GM23338 (cell line): ENCODE measurements at places on chromosomes 1 and 21. TPM values are rescaled to one million over a fixed set of nuclear protein-coding genes. Genes with fewer than 3 reads are reported as not detected.

DNA sequence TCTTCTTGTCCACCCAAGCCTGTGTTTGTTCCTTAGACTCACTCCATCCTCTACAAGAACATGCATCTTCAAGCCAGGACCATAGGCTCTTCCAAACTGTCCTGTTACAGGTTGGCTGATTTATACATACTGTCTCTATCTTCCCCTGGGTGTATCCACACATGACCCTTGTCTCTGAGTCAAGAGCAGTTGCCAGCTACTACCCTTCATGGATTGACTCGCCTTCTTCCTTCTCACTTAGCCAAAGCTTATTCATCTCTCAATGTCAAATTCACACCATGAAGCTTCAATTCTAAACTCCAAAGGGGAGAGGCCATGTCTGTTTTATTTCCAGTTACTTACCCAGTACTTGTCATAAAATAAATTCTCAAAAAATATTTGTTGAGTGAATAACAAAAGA lies 64.1 kb upstream of the CACHD1 start:
- DNase-seq: no peak

DNA sequence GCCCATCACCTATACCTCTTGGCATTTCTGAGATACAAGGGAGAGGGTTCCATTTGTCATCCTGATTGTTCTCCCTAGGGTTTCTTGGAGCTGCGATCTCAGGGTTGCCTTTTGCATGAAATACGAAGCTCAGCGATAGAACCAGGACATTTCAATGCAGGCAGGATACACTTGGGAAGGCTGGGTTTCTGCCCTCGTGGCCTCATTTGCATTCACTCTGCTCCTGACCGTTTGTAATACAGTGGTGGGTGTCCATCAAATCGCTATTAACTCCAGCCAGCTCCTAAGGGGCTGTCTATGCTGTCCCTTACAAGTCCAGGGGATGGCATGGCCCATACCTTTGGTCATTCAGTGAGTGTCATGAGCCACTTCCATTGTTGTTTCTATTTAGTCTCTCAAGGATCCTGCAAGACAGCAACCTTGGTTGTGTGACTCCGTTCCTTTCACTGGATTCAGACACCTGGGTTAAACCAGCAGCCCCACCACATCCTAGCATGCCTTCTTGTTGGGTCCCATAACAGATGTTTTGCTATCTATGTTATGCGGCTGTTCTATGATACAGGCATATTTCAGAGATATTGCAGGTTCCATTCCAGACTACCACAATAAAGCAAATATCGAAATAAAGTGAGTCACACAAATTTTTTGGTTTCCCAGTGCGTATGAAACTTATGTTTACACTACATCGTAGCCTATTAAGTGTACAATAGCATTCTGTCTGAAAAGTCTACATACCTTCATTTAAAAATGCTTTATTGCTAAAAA lies 18.3 kb downstream of the KAZN start:
- DNase-seq: no peak

DNA sequence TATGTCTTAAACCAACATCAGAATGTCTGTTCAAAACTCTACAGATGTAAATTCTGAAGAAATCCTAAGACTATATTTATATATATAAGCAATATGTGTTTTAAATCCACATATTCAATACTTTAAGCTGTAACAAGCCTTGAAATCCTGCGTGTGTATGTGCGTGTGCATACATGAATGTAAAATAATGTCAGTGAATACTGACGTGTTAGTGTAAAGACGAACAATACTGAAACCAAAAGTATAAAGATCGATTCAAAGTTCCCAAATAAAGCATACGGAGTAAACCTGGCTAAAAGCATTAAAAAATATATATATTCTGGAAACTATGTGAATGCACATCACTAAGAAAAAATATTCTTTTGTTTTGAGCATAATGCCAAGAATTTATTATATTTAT lies 668.6 kb upstream of the NCAM2 start:
- DNase-seq: no peak

DNA sequence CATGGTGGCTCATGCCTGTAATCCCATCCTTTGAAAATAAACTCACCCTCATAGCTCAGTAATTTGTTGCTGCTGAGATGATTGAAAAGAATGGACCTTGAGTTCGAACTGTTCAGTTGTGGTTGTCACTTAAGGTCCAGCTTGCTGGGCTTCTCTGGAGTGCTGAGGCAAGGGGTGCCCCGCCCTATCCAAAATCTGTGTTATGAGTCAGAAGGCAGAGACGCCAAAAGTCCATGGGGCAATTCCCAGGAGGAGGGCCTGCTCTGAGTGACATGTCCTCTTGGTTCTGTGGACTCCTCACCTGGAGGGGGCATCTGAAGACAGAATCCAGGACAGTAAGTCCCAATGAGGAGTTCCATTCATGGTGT lies 64.8 kb downstream of the MYOM3 start:
- no peak for DNase-seq

DNA sequence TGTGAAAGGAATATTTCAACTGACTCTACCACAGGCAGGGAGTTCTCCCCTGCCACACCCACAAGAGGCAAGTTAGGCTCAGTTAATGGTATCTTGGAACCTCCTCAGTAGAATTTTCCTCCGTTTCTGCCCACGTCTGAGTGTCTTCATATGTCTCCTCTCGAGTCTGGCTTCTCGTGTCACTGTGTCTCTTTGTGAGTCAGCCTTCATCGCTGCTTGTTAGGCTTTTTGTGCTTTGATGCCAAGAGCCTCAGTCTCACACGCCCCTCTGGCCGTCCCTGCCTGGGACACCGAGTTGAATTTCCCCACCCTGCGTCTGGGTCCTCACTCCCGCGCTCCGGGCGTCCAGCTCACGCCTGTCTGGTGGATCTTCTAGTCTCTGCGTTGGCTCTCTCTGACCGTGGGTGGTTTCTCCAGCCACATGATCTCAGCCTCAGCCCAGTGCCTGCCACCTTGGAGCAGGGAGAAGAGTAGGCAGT lies 125.7 kb upstream of the GADD45A start:
- peak; percentile 29 for DNase-seq

GRCh38 chr1:154994591-154994990 lies 1.2 kb downstream of the LENEP start:
- DNase-seq: no peak

DNA sequence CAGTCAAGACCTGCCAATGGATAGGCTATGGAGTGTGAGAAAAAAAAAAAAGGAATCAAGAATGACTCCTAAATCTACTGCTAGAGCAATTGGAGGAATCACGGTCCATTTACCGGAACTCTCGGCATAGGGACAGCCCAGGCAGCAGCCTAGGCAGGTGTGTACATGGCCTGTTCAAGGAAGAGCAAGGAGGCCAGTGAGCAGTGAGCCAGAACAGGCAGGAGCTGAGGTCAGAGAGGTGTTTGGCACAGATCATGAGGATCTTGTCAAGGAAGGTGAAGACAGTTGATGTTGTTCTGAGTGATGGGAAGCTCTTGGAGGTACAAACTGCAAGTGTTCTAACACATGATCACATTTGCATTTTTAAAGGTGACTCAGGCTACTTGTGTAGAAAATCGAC lies 40.6 kb upstream of the HHAT start:
- no peak for DNase-seq

Gene SLFNL1
- polyA plus RNA-seq: 0.19 and 0.29 TPM in 2 replicates

Gene GBP1
- 0.13 TPM in 1 of 2 replicates, not detected in the other for polyA plus RNA-seq

Gene VANGL2
- 16.8 and 17.7 TPM in 2 replicates for polyA plus RNA-seq
